ENCODE measurements at places on chromosomes 16 and 17. TPM values are rescaled to one million over a fixed set of nuclear protein-coding genes. Genes with fewer than 3 reads are reported as not detected.

GRCh38 chr16:30010844-30011713, at the start of gene DOC2A:
TSS of gene DOC2A (minus strand) at chr16:30011027. CDS start at chr16:30010222, 805 bp downstream.
- H3K27me3 ChIP-seq: no peaks in the 10 kb centered on the region
- H3K36me3 ChIP-seq: no peaks in the 10 kb centered on the region
- H3K4me3 ChIP-seq: peak within 1 kb of the TSS; percentile 83
- DNase-seq: no peak
- H3K27ac ChIP-seq: no peak within 1 kb of the TSS

DNA sequence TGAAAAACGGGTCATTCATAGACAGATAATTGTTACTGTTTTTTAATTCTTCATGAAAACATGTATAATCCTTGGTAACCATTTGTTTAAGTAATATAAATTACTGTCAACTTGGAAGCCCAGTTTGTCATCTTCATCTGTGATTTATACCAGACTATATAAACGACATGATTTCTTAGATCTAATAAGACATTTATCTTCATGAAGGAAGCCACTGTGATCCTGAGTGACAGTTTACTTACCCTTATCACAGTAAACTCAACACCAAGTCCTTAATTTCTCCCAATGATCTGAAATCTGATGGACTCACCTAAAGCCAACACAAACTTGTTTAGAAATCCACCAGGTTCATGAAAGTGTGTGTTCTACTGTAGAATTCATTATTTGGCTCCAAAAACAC, 91.3 kb downstream of the SKAP1 start:
- DNase-seq: no peak
- no peaks in the 10 kb centered on the region for H3K4me1 ChIP-seq
- no peaks in the 10 kb centered on the region for H3K27me3 ChIP-seq
- no peak overlapping the region for H3K27ac ChIP-seq

DNA sequence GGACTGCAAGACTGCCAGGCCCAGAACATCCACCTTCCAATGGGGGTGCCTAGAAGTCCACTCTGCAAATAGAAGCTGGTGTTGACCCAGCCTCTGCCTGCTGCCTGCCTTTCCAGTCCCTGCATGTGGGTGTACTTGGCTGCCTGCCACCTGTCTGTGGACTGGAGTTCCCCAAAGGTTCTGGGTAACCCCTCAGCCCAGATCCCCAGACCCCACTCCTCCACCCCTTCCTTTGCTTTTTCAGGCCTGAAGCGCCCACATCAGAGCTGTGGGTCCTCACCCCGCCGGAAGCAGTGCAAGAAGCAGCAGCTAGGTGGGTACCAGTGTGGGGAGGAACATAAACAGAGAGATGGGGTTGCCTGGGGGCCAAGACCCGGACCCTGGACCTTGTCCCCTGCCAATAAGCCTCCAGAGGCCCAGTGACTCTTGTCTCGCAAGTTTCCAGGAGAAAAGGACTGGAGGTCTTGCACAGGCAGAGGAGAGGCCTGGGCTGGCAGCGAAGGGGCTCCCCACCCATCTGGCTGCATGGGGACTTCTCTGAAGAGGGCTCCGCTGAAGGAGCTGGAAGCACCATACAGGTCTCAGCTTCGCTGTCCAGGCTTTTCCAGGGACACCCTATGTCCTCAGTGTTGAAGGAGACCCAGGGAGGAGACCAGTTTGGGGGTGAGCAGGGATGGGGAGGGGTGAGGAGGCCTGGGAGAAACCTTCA, 34.3 kb downstream of the NLRC5 start:
- H3K4me3 ChIP-seq: no peak overlapping the region
- DNase-seq: no peak
- no peaks in the 10 kb centered on the region for H3K4me1 ChIP-seq
- no peaks in the 10 kb centered on the region for H3K36me3 ChIP-seq
- H3K27me3 ChIP-seq: no peaks in the 10 kb centered on the region

Gene CLEC19A
- total RNA-seq: not detected

Gene MYO15A
- total RNA-seq: not detected
